Activated gamma-delta T cell treated with Interleukin-2 at 50 U/mL for 16 hours (primary cell): ENCODE measurements at places on chromosomes 6 and 20.

DNA sequence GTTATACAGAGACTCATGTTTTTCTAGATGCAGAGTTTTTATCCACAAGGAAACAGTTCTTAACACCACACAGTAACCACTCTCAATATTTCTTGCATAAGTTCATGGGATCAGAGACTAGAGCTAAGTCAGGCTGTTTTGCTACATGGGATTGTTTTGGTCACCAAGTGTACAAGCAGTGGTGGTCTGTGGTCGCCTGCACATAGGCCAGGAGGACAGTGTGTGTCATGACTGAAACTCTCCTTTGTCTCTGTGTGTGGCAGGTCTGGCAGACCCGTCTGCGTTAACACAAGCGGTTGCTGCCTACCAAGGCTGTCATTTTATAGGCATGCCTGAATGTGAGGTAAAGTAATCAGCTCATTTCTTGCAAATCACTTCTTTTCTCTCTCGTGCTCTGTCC lies 18.9 kb downstream of the WRNIP1 start:
- no peak for DNase-seq

- DNase-seq, result no peak
These were observed 159.3 kb upstream of the MARCKS start for GRCh38 chr6:113697632-113698410.

GRCh38 chr6:1577896-1578745 lies 31.6 kb upstream of the FOXC1 start:
- no peak for DNase-seq

GRCh38 chr6:55320696-55321086 lies 6.6 kb upstream of the GFRAL start:
- DNase-seq, result no peak

DNA sequence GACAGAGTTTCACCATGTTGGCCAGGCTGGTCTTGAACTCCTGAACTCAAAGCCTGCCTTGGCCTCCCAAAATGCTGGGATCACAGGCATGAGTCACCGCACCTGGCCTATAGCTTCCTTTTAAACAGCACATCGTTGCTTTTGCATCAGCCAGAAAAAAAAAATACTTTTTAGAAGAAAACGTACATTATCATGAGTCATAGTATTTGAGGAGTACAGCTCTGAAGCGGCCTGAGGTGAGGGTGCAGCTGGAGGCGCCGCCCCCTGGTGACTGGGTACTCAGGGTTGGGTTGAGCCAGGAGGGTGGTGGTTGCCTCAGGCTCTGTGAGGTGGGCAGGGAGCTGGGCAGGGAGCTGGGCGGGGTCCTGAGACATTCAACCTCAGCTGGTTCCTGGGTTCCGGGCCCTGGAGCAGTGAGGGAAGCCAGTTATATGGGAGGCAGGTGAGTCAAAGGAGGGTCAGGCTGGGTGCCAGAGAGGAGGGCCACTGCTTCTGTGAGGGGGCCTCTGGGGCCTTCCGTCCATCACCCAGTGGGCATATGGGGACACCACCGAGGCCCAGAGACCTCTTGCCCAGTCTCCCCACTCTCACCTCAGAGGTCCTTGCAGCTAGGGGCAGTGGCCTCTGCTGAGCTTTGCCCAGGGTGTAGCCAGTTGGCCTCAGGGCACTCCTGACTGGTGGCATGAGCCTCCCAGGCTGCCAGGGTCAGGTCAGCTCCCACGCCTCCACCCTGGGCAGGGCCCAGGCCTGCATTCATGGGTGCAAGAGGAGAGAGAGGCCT lies 11.7 kb upstream of the ID1 start:
- no peak for DNase-seq

- no peak for DNase-seq
These were observed 73.3 kb downstream of the OPRM1 start for GRCh38 chr6:154112181-154112809.

GRCh38 chr6:144408161-144408560 lies 123.0 kb downstream of the UTRN start:
- no peak for DNase-seq

DNA sequence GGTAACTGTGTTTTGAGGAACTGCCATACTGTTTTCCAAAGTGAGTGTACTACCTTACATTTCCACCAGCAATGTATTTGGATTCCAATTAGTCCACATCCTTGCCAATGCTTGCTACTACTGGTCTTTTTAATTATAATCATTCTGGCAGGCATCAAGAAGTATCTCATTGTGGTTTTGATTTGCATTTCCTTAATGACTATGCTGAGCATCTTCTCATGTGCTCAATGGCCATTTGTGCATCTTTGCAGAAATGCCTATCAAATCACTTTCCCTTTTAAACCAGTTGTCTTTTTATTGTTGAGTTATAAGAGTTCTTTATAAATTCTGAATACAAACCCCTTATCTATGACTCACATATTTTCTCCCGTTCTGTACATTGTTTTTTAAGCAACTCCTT lies 75.9 kb downstream of the ATG5 start:
- DNase-seq, result no peak

- no peak for DNase-seq
These were observed 26.1 kb downstream of the SCP2D1 start for GRCh38 chr20:18839507-18840247.

DNA sequence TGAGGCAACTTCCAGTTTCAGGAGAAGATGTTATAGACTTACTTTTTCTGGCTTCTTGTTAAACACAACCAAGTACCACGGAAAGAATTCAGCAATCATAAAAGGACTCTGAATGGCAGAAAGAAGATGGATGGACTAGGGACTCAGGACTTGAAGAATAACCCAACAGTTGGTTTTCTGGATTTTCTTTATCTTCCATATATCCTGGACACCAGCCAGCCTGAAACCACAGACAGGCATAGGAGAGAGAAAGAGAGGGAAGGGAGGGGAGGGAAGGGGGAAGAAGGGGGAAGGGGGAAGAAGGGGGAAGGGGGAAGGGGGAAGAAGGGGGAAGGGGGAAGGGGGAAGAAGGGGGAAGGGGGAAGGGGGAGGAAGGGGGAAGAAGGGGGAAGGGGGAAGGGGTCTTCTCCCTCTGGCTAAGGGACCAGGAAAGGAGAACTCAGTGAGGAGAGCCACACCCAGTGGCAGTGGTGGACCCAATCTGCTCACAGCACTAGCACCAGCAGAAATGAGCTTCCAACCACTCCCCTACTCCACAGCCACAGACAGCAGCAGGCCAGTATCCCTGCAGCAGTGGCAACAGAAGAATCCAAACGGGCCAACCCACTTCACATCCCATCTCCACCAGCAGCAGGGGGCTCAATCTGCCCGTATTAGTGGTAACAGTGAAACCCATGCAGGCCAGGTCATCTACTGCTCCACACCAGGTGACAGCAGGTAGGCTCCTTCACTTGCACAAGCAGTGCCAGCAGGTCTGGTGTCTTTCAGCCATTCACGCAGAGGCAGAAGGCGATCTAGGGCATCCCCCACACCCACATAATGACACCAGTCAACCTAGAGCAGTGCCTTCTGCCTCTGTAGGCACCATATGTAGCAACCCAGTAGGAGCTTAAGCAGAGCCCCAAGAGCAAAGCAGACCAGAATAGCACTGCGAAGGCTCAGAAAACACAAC lies 78.6 kb downstream of the TRMT6 start:
- no peak for DNase-seq

DNA sequence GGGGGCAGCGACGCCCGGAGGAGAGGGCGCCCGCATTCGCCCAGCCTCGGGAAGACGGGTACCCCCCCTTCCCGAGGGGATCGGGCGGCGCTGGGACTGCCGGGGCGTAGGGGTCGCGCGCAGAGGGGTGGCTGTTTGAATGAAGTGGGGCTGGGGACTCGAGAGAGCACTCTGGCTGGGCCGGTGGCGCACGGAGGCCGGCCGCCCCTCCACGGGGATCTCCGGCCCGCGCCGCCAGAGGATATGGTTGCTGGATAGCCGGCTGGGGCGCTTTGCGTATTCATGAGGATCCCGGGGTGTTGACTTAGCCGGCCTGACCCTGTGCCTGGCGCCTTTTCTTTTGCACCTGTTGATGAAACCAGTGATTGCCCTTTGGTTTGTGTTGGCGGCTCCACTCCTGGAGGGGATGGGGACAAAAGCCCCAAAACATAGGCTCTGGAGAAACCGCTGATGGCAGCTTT lies 469 bp downstream of the SYNJ2 start:
- no peak for DNase-seq

- DNase-seq, result no peak
These were observed 6.2 kb downstream of the GRIK2 start for GRCh38 chr6:101399616-101400162.

DNA sequence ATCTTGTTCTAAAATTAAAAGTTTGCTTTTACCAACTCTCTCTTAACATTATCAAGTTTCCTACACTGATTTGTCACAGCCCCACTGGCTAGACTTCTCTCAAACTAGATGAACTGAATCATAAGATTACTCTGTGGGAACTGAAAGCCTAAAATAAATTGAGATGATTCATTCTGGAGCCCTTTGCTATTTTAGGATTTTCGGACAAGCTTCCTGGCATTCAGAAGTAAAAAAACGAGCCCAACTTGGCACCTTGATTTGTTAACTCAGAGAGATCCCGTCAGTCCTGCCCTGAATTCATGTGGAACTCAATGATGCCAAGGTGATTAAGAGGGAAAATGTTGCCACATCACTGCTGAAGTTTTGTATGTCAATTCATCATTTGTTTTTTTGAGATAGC lies 122.0 kb upstream of the NRSN1 start:
- DNase-seq, result no peak

- DNase-seq, result no peak
These were observed 257.7 kb downstream of the CDKAL1 start for GRCh38 chr6:20791944-20792343.

DNA sequence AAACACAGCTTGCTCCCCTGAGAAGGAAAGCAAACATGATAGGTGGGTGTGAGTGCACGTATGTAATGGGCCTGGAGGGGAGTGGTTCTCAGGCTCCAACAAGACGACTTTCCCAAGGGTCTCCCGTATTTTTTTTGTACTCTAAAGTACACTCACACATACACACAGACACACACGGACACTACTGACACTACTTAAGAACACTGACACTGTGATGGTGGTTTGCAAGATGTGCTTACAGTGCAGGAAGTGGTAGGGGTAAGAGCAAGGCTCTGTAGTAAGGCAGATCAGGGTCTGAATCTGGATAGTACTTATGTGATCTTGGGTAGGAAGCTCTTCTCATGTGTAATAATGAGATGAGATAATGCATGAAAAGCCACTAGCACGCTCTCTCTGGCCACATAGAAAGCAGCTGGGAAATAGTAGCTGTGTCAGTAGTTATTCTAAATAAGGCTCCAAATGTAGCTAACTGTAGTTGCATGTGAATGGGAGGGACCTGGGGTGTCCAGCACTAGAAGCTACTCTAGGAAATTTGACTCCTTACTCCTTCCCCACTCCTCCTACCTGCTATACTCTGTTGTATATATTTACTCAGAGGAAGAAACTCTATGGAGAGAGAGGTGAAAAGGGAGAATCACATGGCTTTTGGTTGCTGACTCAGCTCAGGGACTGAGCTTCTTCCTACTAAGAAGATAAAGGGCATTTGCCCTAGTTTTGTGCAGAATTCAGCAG lies 8.4 kb upstream of the ZBTB24 start:
- peak; percentile 23 for DNase-seq

DNA sequence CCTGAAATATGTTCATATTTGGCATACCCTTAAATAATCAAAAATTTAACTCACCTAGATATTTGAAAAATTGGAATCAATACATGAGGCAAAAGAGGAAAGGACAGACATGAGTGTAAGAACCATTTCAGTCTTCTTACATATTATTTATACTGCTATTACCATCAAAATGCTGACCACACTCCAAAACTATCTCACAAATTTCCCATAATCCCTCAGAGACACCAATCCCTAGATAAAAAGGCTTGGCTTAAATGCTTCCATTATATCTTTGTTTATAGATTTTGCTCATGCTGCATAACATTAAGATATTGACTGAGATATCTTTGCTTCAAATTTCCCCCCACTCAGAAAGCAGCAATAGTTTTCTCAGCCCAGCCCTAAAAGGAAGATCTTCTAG lies 11.7 kb upstream of the NT5DC1 start:
- DNase-seq, result no peak

DNA sequence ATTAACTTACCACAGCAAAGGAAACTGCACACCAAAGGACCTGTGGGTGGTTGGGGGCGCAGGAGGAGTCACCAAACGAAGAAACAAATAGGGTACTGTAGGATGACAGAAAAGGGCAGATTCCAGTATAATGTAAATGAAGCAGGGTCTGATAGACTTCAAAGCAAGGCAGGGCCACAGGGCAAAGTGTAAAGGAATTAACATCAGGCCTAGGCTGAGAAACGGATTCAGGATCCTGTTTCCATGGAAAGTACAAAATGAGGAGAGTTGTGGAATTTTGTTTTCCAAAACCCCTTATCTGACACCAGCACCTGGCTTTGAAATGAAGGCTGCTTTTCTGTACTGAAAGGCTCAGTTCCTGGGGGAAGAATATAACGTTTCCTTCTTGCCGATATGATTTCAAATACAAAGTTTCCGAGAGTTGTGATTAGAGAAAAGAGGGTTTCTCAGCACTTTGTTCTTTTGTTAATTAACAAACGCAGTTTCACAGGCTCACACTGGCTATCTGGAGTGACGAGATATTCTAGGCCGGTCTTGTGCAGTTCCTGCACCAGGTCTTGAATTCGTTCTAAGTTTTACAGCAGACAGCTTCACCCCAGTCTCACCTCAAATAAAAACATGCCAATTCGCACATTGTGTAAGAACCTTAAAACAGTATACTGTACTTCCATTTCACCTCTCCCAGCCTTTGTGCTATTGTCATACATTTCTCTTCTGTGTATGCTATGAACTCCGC lies 5.8 kb downstream of the DEFB123 start:
- no peak for DNase-seq

DNA sequence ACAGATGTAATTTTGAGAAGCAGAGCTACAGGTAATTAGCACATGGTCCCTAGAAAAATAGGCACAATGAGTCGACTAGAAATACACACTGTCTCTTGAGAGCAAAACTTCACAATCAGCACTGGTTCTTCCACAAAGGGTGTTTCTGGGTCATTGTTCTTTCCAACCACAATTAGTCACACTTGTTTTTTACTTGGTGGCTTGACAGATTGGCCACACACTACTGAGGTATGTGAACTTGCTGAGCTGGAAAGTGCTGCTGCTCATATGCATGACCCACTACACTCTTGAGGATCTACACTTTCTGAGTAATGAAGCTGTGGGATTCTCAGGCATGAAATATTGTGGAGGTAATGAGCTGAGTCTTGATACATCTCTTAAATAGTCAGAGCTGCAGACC lies 347.7 kb downstream of the BCKDHB start:
- no peak for DNase-seq

DNA sequence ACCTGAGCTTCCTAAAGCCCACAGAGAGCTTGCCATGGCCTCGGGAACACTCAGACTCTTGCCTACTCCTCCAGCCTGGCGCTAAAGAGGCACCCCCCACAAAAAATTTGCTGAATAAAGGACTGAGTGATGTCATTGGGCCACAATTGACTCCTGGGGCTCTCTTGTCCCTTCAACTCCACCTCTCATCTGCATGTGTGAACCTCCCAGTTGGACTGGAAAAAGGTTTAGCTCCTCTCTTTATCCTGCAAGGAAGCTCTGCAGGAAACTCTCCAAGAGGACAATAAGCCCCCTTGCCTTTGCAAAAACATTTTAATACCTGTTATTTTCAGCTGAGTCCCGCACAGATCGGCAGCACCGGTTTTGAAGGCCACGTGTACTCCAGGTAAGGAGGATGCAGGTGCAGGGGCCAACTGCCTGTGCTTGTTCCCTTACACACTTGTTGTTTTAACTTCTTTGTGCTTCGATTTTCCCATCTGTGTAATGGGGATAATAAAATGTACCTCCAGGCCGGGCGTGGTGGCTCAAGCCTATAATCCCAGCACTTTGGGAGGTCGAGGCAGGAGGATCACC lies 107.3 kb downstream of the TFAP2C start:
- DNase-seq, result no peak
